ENCODE measurements at places on chromosomes 4 and X.

GRCh38 chr4:3285558-3286334, 7.1 kb upstream of the RGS12 start:
- no peak for DNase-seq

DNA sequence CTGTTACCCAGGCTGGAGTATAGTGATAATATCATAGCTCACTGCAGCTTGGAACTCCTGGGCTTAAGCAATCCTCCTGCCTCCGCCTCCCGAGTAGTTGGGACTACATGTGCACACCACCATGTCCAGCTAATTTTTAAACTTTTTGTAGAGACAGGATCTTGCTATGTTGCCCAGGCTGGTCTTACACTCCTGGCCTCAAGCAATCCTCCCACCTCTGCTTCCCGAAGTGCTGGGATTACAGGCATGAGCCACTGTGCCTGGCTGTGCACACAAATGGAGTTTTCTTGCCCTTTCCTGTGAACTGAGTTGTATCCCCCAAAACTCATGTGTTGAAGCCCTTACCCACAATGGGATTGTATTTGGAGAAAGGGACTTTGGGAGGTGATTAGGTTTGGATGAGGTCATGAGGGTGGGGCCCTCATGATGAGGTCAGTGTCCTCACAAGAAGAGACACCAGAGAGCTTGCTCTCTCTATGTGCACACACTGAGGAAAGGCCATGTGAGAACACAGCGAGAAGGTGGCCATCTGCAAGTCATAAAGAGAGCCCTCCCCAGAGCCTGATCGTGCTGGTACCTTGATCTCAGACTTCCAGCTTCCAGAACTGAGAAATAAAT, 40.1 kb downstream of the DDX3X start:
- no peak for DNase-seq

DNA sequence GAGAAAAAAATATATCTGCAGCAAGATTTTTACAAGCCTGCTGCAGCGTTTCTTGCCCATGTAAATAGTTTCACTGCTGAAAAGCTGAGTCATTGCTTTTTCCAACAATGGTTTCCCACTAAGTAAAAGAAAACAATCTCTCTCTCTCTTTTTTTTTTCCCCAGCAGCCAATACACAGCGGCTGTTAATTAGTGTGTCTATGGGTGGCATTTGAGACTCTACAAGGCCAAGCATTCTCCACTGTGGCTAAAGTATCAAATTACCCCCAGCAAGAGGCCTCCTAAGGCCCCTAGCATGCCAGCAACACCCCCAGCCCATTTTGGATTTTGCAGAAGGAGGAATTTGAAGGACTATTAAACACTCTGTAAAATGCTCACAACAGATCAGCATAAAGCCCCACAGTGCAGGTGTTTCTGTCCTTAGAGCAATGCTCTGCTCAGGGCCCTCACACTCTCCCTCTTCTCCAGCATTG, 837.4 kb downstream of the TRIML1 start:
- DNase-seq = no peak

DNA sequence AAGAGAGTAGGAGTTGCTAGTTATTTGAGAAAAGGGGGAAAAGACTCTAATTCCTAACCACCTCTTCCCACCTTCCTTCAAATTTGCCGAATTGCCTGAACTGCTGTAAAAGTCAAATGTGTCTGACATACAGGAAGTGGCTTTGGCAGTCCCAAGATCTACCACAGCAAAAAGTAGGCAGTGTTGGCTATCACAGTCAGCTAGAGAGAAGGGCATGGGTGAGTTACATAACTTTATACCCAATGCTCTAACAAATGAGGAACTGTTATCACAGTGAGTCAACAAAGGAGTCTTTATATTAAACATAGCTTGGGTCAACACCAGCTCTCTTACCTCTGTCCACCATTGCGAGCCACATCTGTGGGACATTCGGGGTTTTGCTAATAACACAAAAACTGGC, 2.4 kb upstream of the MBNL3 start:
- no peak for DNase-seq

GRCh38 chrX:119325456-119325855, 73.7 kb upstream of the SLC25A43 start:
- no peak for DNase-seq

DNA sequence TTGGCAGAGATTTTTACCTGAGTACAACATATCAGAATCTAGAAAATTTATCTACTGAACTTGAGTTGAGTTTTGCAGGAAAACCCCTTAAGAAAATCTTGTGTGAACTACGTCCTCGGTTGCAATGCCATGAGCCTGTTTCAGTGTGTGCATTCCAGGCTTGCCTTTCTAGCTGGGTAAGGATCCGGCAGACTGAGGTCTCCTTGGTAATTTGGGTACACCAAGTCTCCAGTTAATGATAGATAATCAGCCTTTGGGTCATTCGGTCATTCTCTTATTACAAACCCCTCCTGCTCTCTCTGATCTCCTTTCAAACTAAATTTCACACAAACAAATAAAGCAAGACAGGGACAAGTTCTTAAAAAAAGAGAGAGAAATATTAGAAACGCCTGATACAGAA, 5.9 kb upstream of the HAND2 start:
- DNase-seq = no peak

DNA sequence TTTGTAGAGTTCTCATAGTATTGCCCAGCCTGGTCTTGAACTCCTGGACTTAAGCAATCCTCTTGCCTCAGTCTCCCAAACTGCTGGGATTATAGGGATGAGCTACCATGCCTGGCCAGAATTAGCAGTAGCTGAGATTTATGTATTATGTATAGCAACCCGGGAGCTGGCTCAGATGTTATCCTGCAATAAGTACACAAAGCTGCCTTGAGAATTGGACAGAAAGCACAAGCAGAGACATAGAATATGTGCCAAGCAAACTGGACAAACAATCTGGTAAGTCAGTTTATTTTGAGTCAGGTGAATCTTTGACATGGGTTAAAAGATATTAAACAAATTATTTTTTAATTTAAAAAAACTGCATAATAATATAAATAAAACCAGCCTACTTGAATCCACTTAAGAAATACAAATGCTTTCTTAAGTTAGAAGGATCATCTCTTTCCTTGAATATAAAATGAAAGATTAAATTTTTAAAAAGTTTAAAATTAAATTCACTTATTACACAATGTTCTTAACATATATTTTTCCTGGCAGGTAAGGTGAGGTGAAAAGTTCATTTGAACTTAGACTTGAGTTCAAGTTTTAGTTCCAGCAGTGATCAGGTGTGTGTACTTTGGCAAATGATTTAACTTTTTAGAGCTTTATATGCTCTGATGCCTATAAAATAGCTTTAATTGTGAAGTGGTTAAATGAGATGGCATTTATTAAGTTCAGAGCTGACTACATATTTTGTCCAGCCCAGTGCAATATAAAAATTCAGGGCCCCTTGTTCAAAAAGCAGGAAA, 87.8 kb upstream of the ACSL1 start:
- no peak for DNase-seq

GRCh38 chr4:39698424-39699009, 581 bp downstream of the UBE2K start:
- DNase-seq = no peak

DNA sequence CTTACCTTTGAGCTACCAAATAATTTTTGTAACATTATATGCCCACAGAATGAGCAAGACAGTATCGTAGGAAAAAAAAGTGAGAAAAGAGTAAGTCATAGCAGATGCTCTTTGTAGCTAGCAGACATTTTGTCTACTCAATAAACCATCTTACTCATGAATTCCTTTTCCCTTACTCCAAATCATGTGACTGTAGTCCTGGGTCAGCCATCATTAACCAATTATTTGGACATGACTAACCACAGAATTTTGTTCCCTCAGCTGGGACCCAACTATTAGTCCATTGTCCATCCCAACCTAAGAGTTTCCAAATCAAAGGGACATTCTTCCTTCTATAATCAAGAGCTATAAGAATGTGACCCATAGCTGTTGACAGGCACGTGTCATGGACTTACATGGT, 11.4 kb downstream of the UBE2D3 start:
- DNase-seq = no peak

DNA sequence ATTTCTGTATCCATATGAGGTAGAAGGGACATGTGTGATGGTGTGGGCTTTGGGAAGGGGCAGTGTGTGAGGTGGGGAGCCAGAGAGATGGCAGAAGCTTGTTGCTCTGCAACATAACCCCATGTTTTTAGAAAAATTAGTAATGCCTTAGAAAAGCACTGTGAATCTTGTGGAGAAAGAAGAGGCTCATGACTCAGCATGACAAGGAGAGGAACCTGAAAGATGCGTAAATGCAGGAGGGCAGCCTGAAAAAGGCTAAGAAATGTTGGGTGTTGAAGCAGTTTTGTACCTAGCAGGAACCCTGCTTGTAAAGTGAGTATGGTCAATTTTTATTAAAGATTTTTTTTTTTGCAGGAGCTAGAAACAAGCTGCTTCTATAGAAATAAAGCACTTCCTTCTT, 59.8 kb downstream of the ARSJ start:
- DNase-seq = no peak

DNA sequence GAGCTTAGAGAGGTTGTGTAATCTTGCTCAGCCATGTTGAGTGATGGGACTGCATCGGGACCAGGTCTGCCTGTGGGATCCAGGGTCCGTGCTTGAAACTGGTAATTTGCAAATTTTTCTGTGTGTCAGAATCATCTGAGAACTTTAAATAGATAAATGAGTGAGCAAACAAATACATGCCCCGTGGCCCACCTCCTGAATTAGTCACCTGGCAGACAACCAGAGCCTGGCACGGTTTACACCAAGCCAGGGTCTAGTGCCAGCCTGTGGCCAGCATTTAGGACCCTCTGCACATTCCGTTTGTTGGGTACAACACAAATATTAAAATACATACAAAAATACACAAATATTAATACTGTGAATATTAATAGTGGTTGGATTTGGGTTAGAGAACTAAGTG, 90.6 kb upstream of the STOX2 start:
- DNase-seq = no peak

- DNase-seq = no peak
Measured at GRCh38 chr4:76954489-76954888, 4.9 kb downstream of the SEPTIN11 start.

- no peak for DNase-seq
Measured at GRCh38 chr4:24890561-24891126, 22.2 kb downstream of the CCDC149 start.

- no peak for DNase-seq
Measured at GRCh38 chrX:131812847-131813825, 210.0 kb upstream of the STK26 start.

DNA sequence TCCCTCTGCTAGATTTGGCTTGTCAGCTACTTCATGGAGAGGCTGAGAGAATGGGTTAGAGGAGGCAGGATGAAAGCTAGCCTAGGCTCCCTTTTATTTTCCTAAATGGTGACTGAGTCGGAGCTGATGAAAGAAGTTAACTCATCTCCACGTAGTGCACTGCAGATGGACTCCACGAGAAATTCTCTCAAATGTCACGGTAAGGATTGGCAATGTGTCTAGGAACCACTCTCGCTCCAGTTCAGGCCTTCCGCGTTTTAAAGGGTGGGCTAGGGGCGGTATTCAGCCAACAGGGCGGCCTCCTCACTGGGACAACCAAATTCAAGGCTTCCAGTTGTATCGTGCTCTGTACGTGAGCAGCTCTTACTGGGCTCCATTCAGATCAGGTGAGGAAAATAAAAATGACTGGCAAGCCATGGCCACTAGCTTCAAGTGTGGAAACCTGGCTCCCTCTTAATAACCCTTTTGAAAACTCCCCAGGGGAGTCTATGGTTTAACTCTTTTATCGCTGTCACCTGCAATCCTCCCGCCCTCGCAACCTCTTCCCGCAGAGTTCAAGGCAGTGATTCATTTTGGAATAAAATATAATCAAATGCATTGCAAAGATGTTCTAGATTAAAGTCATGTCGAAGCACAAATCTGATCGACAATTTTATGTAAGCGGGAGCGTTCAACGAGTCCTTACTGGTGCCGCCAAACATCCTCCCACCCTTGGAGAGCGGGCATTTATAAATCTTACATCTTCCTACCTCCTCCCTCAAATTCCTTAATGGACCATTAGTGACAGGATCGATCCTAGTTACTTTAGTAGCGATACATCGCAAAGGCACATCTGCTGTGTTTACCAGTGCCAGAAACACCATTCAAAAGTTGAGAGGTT, 1.2 kb downstream of the SPOCK3 start:
- no peak for DNase-seq

GRCh38 chrX:103730147-103730795, 19.6 kb downstream of the TMEM31 start:
- no peak for DNase-seq

Measured in cortex of kidney (tissue), 1 donor.